ENCODE measurements at places on chromosomes 7 and 10.
A peak's percentile ranks its signal among the peaks of the same experiment; 100 is the strongest.

DNA sequence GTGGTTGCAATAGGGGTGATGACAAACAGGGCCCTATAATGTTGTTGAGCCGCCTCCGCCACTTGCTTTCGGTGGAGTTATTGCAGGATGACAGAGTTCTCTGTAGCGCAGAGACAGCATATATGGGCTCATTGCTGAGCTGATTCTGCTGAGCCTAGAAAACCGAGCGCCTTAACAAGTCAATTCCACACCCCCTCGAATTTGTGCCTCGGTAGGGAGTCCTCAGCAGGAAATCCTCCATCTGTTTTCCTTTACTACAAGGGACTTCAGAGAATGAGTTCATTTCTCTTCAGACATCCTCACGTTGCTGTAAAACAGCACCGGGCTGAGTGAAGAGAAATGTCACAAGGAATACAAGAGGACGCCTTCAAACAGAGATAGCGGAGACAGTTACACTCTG, 90.7 kb upstream of the KIAA1217 start:
- no peak for DNase-seq

DNA sequence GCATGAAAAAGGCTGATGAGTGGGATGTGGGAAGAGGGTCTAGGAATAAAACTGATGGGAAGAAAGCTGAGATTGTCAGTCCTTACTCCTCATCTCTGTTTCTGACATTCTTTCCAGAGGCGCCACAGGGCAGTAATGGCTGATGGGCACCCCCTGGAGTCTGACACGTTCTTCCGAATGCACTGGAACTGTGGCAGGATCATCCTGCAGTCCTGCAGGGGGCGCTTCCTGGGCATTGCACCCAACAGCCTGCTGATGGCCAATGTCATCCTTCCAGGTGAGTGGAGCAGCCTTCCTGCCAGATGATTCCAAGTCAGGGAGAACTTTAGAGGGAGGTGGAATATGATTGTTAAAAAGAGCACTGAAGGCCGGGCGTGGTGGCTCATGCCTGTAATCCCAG, 4.8 kb downstream of the FSCN3 start:
- no peak for DNase-seq

GRCh38 chr10:119834188-119834587, 38.5 kb downstream of the MCMBP start:
- no peak for DNase-seq

GRCh38 chr10:88664142-88664541, at the start of gene LIPF:
Gene LIPF, plus strand, starts transcription at chr10:88664442. Its CDS starts 2,856 bp downstream, at chr10:88667298.
- no peak for DNase-seq

DNA sequence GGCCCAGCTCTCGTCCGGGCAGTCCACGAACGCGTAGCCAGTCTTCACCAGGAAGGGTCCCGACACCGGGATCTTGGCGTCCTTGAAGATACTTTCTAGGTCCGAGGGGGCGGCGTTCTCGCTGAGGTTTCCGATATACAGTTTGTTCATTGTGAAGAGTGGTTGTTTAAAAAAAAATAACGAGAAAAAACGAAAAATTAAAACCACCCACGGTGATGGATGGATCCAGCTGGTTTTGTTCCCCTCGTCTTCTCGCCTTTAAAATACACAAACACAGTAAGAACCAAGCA, 385 bp downstream of the IGF2BP3 start:
- DNase-seq, result no peak

GRCh38 chr10:49310460-49310859, 11.5 kb downstream of the C10orf71 start:
- DNase-seq, result peak; percentile 10

DNA sequence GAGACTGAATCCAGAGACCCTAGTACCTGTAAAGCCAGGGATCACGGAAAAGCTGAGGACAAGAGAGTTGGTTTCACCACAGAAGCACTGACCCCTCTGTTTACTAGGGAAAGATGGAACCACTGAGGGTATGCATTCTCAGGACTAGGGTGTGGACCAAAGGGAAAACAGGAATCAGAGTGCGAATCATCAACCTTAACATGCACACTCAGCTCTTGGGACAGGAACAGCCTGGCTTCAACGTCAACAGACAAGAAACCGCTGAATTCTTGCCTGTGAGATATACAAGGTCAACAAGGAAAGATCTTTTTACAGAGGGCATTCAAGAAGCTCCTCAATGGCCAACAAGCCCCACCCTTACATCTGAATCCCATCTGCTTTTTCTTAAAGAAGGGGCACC, 14.9 kb downstream of the TNRC18 start:
- DNase-seq, result no peak

GRCh38 chr7:134873253-134873652, 93.8 kb downstream of the CALD1 start:
- no peak for DNase-seq

GRCh38 chr7:35252612-35253459, 1.1 kb downstream of the TBX20 start:
- DNase-seq, result no peak

- no peak for DNase-seq
Measured at GRCh38 chr7:66886152-66886551, 34.9 kb upstream of the TMEM248 start.

- DNase-seq, result no peak
Measured at GRCh38 chr10:114802177-114802576, 19.4 kb upstream of the FHIP2A start.

- DNase-seq, result no peak
Measured at GRCh38 chr10:10952800-10953199, 64.9 kb upstream of the CELF2 start.

DNA sequence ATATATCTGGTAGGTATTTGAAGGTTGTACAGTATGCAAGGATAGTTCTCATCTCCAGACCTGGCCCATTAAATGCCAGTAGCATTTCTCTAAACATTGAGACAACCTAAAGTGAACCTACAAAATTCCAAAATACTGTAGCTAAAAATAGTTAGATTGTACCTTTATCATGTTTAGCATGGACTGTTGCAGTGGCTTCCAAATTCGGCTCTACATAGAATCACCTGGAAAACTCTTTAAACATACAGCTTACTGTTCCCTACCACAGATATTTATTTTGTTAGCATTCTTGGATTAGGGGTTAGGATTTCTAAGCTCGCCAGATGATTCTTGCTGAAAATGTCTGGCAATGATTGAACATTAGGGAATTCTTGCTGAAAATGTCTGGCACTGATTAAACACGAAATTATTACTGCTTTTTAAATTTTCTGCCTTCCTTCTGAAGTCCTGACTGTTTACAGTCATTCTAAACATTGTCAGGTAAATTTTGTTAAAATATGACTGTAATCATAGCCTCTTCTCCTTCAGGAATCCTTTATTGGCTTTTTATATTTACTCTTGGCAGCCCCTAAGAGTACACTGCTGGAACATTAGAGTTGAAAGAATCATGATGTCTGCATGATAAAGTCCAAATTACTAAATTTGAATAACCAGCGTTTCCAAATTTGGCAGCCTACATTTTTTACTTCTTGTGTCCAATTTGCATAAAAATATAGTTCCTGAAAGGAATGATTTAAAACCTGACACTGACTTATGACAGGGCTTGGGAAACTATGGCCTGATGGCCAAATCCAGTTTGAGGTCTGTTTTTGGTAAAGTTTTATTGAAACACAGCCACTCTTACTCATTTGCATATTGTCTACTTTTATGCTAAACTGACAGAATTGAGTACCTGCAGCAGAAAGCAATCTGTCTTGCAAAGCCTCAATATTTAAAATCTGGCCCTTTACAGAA, 40.3 kb downstream of the SHOC2 start:
- no peak for DNase-seq

- DNase-seq, result no peak
Measured at GRCh38 chr10:110617425-110618229, 26.5 kb upstream of the RBM20 start.

- DNase-seq, result no peak
Measured at GRCh38 chr7:137741443-137741842, 105.3 kb downstream of the DGKI start.
